T-helper 2 cell treated with Interferon-gamma antibody and Interleukin-4, amounts not matched to agents 5 μg/mL and 100 μg/mL, for 36 hours (primary cell): ENCODE measurements at places on chromosomes 13 and 19.
A peak's percentile ranks its signal among the peaks of the same experiment; 100 is the strongest.

- DNase-seq: no peak
Observed at GRCh38 chr13:85527316-85527715, 271.9 kb downstream of the SLITRK6 start.

- no peak for DNase-seq
Observed at GRCh38 chr19:7872306-7873204, 1.6 kb downstream of the PRR36 start.

GRCh38 chr13:35856084-35856483, 275.1 kb downstream of the DCLK1 start:
- no peak for DNase-seq

DNA sequence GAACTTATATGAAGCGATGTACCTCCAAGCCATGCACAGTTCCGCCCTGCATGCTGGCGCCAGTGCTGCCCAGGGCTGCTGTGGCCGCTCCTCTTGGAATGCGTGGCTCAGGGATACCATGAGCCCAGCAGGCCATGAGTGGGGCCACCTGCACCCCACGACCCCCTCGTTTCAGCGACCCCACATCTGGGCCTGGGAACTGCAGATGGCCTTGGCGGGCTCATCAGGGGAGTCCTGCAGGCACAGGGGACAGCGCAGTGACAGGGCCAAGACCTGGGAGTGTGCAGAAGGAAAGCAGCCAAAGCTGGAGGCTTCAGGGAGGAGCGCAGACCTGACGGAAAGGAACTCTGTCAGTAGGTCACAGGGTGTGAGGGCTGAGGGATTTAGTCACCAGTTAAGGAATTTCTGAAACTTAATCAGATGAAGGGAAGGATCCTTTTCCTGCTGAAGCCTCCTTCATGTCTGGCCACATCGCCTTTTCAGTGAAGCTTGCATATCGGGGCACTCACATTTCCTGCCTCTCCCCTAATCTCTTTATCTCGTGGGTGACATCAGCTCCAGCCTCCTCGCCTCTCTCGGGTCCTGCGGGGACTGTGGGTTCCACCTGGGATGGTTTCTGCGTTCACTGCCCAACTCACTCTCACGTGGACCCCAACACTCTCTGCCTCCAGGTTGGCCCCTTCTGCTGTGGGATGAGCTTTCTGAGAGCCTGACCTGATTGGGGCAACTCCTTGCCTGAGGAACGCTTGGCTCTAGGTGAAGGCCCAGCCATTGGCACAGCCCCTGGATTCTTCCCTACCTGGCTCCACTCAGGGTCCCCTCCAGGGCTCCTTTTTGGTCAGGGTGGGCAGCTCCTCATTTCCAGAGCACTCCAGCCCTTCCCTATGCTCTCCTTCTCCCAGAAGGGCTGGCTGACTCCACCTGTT, 123.5 kb downstream of the CRYL1 start:
- DNase-seq: peak; percentile 24

DNA sequence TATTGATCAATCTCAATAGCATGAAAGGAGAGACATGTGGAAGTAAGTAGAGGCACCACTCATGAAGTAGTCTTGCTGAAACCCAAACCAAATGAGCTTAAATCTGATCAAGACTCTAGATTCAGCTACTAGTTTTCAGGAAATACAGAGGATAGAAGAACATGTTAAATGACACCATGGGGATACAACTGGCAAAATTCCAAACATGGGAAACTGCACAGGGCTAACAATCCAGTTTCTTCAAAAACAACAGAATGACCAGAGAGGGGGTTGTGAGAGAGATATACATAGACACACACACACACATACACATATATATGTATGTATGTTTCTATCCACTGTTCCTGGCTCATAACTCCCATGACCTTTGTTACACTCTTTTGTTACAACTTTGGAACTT, 44.8 kb downstream of the MRPL57 start:
- DNase-seq: no peak

GRCh38 chr13:99572921-99573320, 71.6 kb downstream of the TM9SF2 start:
- no peak for DNase-seq

DNA sequence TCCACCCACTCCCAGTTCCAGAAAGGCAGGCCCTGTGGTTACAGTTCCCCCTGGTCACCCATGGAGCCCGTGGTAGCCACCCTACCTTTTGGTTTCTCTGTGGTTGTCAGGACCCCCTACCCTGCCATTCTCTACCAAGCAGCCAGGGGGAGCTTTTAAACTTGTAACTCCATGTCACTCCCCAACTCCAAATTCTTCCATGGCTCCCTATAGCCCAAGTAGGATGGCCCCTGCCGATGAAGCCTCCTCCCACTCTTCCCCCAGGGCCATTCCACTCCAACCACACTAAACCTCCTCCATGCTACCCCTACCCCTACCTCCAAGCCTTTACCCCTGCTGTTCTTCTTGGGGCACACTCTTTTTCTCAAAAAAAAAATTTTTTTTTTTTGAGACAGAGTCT, 2.2 kb downstream of the S1PR2 start:
- peak; percentile 15 for DNase-seq

GRCh38 chr13:23447927-23448326, 14.4 kb upstream of the SACS start:
- no peak for DNase-seq

- DNase-seq: no peak
Observed at GRCh38 chr13:44465318-44465717, 91.7 kb downstream of the SERP2 start.
